ENCODE measurements at places on chromosomes 11 and 22. TPM values are rescaled to one million over a fixed set of nuclear protein-coding genes. Genes with fewer than 3 reads are reported as not detected.

GRCh38 chr11:2889362-2890273 lies 4.0 kb upstream of the CDKN1C start:
- no peak for DNase-seq

GRCh38 chr11:126501641-126502040 lies 146.2 kb downstream of the ST3GAL4 start:
- DNase-seq, result no peak

- no peak for DNase-seq
These were observed 17.5 kb upstream of the TMEM184B start for GRCh38 chr22:38290347-38290746.

DNA sequence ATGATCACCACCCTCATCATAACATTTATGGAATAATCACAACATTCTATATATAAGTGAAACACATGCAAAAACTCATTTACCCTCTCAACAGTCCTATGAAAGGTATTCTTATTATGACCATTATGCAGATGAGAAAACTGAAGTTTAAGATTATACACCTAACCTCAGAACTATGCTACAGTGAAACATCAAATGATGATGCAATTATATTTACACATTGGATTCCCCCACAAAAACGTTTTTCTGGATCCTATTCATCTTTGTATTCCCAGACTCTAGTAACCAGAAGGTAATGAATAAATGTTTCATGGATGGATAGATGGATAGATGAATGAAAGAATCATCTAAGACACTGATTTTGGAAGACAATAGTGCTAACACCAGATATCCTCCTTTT lies 54.8 kb downstream of the TCP11L1 start:
- DNase-seq, result no peak

DNA sequence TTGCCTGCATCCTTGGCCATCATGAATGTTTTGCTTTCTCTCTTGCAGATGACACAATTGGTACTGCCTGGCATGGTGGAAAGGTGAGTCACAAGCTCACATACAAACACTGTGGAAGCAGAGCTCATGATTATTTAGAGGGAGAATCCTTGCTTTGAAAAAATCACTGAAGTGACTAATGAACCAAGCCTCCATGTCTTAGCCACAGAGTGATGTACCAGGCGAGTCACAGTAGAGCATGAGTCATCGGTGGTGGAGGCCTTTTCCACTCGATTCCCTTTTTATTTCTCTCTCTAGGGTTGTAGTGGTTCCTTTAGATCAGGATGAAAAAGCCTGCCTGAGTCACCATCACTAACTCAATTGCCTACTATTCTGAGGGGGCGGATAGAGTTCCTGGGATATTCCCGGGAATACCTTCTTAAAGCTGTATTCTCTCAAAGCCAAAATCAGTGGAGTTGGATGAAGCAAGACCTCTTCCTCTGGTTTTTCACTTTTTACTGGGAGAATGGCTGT lies 49.6 kb upstream of the ALKBH3 start:
- DNase-seq, result no peak

DNA sequence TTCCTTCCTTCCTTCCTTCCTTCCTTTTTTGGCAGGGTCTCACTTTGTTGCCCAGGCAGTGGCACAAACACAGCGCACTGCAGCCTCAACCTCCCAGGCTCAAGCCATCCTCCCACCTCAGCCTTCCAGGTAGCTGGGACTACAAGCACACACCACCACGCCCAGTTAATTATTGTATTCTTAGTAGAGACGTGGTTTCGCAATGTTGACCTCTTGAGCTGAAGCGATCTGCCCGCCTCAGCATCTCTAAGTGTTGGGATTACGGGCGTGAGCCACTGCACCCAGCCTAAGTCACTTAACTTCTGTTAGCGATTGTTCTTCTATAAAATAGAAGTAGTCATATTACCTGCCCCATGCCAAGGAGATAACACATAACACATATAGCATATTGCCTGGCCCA lies 2.8 kb upstream of the SYTL2 start:
- DNase-seq, result no peak

- DNase-seq, result no peak
These were observed 150.9 kb upstream of the THY1 start for GRCh38 chr11:119573858-119574257.

GRCh38 chr22:25048071-25048470 lies 95.6 kb downstream of the KIAA1671 start:
- no peak for DNase-seq

SVIP gene
- 28.2 TPM for total RNA-seq

DNA sequence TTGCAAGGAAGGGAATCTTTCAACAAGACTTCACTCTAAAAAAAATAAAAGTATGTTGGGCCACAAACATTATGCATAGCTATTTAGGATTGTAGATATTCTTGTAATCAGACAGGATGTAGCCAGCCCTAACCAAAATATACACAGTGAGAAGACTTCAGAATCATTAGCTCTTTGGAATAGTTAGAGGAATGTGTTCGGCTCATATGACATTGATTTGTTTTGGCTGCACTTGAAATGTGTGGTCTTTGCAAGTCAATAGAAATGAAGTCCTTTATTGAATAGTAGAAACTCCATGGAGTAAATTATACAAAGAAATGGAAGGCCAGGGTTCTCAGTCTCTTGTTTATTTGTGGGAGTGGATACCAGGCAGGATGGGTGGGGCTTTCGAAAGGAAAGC lies 692.1 kb downstream of the NTM start:
- no peak for DNase-seq

MN1 gene
- total RNA-seq, result 3.9 TPM

DNA sequence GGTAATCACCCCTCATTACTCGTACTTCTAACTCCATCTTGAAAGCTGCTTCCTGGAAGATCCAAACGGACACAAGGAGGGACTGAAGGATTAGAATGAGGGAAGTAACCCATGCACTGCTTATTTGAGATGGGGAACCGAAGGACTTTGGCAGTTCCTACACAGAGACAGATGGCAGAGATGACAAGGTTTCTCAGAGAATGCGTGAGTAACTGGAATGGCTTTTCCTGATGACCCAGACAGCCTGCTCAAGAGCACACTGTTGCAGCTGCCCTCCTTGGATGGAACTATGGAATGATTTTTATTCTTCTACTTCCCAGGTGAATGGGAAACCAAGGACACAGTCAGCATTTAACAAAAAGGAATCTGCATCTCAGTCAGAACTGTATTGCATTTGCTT lies 7.3 kb downstream of the KCNJ11 start:
- DNase-seq, result no peak

ARHGAP32 gene
- 28.0 TPM for total RNA-seq

DNA sequence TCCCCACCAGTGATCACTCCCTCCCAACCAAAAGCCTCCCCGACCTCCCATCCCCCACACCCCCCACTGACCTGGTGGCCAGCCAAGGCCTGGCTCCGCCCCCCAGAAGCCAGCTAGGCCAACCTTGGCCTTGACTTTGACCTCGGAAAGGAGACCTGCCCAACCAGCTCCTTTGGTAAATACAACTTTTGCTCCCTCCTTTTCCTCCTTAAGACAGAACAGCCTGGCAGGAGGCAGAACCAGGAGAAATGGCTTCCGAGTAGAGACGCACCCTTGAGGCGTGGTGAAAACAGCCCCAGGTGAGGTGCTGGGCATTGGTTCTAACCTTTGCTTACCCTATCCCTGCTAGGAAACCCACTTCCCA lies 27.0 kb downstream of the PLEKHA7 start:
- DNase-seq, result no peak

FXYD2 gene
- total RNA-seq, result 0.39 TPM

APLNR gene
- 3.1 TPM for total RNA-seq

DNA sequence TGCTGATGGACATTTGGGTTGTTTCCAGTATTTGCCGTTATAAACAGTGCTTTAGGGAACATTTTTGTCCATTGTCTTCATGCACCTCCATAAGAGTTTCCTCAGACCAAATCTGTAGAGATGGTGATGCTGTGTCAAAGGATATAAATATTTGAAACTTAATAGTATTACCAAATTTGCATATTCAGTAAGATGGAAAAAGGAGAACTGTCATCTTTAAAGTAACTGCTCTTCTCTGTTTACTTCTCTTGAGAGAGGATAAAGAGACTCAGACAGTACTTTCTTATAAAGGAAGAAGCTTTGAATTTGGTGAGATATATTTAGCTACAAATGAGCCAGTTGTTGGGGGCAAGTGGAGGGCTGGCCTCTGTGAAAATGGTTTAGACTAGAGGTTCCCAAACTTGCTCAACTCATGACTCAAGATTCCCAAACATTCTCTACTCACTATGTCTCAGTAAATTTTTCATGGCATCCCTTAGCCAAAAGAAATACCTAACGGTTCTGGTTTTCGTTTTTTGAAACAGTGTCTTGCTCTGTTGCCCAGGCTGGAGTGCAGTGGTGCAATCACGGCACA lies 26.2 kb downstream of the SHISA8 start:
- DNase-seq, result no peak

TMEM191B gene
- 24.7 TPM for total RNA-seq

DNA sequence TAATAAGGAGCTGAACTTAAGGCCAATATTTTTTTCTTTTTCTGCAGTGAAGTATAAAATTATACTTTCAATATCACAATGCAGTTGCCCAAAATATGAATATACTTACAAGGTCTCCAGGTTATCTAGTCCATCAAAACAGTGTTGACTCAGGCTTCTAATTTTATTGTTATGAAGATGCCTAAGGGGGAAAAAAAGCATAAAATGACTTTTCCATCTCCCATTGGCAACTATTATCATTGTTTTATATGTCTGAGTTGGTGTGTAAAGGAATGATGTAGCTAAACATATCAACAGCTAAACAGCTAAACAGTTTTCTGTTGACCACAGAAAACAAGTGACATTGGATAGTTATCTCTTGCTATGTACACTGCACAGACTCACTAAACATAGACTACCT lies 21.2 kb upstream of the CCDC34 start:
- no peak for DNase-seq

DNA sequence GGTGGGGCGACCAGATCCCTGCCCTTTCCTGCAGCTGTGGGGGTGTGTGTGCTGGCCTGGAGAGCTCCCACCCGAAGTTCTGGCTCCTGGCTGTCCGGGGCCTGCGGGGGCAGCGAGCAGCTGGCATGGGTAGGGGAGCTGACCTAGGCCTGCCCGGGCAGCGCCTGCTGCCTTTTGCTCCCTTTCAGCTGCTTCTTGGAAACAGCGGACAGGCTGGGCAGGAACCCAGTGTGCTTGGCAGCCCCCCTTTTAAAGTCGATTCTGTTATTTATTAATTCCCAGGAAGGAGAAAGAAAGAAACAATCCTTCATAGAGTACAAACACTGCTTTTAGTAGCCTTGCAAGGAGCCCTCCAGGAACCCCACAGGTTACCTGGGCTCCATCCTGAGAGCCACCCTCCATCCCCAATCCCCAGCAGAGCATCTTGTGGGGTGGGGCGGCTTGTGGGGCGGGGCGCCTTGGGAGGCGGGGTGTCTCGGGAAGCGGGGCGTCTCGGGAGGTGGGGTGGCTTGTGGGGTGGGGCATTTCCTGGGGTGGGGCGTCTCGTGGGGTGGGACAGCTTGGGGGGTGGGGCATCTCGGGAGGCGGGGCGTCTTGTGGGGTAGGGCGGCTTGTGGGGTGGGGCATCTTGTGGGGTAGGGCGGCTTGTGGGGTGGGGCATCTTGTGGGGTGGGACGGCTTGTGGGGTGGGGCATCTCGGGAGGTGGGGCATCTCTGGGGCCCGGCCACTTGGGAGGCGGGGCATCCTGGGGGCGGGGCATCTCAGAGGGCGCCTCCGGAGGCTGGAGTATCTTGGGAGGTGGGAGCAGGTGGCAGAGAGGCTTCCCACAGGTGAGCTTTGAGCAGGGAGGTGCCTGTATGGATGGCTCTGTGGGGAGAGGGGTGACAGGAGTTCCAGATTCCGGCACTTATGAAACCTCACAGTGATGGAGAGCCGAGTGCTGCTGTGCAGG lies 7.0 kb downstream of the CD81 start:
- DNase-seq, result no peak

EEF1G gene
- total RNA-seq, result 1,250 TPM

DNA sequence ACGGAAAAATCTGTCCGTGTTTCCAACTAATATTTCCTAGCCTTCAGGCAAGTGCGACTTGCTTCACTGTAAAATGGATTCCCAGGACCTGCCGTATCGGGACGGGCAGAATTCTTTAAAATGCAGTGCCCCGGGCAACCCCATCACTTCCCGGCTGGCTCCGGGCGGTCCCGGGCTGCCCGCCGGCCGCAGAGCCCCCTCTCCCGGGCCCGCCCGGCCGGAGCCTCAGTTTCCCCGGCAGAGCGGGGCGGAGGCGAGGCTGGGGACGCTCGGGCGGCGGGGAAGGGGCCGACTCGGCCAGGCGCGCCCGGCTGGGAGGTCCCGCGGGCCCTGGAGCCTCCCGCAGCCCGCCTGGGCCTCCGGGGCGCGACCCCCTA lies 84.2 kb upstream of the WNT7B start:
- DNase-seq, result no peak

- no peak for DNase-seq
These were observed 5.4 kb downstream of the MUC5B start for GRCh38 chr11:1228101-1228821.

DNA sequence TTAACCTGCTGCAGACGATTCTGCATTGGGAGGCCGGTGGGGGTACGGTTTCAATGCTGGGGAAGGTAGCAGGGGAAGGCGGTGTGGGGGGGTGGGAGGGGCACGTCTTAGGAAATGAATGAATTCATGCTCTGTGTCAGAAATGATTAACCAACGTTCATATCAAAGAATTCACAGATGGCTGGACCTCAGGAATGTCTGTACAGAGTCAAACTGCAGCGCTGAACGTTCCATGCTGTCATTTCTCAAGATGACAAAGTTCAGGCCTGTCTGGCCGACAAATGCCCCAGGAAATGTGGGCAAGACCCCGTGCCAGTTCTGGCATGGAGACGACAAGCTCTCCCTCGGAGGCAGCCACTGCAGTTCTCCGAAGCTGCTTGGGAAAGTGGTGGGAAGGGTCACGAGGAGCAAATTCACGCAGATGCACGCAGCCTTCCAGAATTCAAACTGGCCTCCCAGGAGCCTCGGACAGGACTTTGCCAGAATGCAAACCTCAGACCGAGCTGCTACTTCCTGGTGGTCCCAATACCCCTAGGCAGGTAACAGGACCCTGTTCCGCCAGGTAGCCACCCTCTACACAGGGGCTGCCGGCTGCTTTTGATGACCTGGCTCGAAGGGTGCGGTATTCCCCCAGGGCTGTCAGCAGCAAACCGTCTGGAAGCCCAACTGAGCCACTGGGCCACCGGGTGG lies 81.5 kb downstream of the TRMU start:
- no peak for DNase-seq

GRCh38 chr11:64674774-64675173 lies 48.2 kb downstream of the NRXN2 start:
- DNase-seq, result no peak

DNA sequence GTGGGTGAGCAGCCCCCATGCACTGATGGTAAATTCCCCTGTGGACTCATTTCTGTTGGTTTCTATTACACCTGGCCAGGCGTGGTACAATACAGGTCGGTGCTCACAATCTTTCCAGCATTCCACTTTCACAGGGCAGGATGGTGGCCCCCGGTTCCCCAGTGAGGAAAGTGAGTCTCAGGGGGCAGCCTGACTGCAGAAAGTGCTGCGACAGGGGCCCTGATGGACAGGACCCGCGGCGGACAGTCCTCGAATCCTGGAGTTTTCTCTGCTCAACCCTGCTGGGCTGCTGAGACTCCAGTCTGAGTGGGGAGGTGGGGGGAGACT lies 3.1 kb upstream of the PGGHG start:
- DNase-seq, result no peak

Data from tibial nerve (tissue), 4 donors.